ENCODE measurements at places on chromosomes 16 and 17.

GRCh38 chr17:28472871-28473497 lies 460 bp upstream of the SLC13A2 start:
- DNase-seq, result no peak

- peak; percentile 22 for DNase-seq
Observed at GRCh38 chr16:17335826-17336529, 134.8 kb downstream of the XYLT1 start.

DNA sequence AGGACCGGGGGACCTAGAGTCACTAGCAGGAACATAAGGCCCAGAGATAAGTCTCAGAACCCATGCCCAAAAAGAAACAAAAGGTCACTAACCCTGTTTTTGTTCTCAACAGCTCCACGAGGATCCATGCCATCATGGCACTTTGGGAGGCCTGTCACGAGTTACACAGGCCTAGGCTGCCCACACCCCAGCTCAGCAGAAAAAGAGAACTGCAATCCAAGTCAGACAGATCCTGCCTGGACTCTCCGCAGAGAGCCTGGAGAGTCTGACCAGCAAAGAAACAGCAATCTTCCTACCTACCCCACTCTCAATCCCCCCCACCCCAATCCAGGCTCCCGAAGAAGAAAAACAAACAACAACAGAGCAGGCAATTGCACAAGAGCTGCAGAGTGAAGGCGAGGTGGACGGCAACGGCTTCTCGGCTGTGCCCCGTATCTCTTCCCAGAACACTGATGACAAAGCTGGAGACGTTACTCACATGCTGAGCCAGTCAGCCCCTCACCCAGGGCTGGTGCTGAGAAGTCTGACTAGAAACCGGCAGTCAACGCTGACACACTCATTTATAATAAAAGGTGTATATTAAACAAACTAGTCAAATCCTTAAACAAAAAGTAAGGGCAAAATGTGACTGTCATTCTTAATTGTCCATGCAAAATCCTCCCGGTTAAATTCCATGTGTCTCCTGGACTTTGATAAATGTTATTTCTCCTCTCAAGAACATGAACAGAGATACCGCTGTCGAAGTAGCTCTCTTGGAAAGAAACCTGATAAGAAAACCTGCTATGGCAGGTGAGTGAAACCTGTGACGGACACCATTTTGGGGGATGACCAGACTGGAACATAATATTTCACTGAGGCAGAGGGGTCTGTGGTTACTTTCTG lies 89.3 kb downstream of the SMG6 start:
- DNase-seq, result no peak

DNA sequence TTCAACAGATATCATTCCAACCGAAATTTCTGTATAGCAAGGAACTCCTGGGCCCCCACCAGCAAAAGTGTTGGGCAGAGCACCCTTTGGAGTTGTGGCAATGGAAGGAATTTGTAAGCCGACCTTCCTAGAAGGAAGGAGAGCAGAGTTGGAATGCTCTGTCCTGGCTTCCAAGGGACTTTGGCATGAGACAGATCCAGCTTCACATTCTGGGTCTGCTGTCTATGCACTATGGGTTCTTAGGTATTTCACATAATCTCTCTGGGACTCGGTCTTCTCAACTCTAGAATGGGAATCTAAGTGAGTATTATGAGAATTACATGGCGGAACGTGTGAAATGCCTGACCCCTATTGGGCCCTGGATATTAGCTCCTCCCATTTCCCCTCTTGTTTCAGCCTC lies 63.2 kb upstream of the MARCHF10 start:
- DNase-seq, result no peak

- no peak for DNase-seq
Observed at GRCh38 chr16:14175086-14175485, 104.0 kb downstream of the MRTFB start.

DNA sequence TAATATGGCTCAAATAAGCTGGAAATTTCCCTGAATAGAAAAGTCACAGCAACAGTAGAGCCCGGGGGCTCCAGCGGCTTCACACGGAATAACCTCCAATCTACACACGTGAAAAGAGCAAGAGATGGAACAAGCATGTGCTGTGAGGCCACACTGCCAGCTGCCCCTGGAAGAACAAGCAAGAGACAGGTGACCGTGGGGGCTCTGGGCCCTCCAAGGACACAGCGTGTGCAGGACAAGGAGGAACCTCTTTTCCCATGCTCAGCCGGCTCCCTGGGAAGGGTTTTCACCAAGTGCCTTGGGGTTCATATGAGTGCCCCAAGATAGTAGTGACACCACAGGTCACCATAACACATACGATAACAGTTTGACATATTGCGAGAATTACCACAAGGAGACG lies 110.2 kb upstream of the ZNF750 start:
- no peak for DNase-seq

GRCh38 chr17:57636985-57637665 lies 108.0 kb downstream of the CCDC182 start:
- no peak for DNase-seq

DNA sequence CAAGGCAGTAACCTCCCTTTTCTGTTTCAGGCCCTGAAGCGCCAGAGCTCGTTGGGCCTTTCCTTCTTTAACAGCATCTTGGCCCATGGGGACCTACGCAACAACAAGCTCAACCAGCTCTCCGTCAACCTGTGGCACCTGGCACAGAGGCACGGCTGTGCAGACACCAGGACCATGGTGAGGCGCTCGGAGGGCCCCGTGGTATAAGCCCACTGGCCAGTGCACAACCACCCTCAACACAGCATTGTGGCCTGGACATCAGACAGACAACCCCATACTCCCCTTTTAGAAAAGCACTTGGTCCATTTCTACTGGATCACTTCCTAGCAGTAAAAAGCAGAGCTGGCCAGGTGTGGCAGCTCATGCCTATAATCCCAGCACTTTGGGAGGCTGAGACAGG lies 18.6 kb downstream of the KNOP1 start:
- DNase-seq, result no peak

GRCh38 chr17:69142175-69142802 lies 594 bp upstream of the ABCA6 start:
- no peak for DNase-seq

DNA sequence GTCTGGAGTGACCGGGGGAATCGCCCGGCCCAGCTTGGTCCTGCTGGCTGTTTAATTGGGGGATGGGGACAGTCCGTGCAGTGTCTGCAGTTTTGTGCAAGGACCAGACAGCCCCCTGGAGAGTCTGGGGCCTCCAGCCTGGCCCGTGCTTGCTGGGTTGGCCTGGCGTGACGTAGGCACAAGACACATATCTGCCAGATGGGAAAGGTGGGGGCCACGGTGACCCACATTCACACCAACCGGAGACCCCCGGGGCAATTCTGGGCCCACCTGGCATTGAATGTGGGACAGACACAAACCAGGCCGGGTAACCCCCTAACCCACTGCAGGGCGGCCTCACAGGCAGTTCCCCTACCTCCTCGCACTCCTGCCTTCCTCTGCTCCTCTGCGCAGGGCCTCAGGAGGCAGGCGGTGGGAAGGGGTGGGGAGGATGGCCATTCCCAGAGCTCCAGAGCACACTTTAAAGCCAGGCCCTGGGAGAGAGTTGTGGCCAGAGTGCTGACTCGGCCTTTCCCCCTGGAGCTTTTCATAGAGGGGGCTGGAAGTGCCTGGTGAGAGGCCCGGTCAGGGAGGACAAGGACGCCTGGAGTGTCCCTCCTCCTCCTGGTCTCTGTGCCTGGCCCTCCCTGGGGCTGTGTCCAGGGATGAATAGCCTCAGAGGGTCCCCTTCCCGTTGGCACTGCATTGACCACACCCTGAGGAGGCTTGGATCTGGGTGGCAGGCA lies 1.5 kb downstream of the MRC2 start:
- no peak for DNase-seq

DNA sequence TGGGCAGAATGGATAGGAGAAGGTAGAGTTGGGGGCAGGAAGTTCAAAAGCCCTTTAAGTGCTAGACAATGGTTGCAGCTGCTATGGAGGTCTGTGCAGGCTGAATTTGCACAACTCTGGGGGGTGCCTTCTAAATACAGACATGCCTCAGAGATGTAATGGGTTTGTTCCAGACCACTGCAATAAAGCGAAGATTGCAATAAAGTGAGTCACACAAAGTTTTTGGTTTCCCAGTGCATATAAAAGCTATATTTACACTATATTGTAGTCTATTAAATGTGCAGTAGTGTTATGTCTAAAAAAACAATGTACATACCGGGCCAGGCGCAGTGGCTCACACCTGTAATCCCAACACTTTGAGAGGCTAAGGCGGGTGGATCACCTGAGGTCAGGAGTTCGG lies 60.5 kb upstream of the MYOCD start:
- no peak for DNase-seq

DNA sequence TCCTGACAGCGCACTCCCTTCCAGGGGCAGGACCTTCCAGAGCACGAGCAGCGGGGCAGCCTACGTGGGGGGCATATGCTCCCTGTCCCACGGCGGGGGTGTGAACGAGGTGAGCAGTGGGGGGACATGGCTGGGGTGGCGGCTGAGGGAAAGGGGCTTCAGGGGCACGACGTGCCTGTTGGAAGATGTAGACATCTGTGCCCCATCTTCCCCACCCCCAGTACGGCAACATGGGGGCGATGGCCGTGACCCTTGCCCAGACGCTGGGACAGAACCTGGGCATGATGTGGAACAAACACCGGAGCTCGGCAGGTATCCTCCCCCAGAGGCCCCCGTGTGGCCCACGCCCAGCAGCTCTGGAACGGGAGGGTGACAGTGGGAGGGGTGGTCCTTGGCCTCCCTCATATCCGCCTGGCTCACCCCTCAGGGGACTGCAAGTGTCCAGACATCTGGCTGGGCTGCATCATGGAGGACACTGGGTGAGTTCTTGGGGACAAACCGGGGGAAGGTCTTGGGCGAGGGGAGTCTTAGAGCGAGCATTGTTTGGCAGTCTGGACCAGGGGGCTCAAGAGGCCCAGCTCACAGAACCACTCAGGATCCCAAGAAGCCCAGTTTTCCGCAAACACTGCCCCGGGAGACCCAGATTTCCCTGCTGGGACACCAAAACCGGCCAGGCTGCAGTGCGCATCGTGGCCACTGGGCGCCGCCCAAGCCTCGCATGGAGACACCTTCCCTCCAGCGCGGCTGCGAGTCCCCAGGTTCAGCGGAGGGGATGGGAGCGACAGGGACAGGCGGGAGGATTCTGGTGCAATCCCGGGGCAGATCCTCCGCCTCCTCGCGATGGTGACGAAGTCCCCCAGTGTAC lies 15.7 kb downstream of the ADAM11 start:
- DNase-seq, result peak; percentile 77

DNA sequence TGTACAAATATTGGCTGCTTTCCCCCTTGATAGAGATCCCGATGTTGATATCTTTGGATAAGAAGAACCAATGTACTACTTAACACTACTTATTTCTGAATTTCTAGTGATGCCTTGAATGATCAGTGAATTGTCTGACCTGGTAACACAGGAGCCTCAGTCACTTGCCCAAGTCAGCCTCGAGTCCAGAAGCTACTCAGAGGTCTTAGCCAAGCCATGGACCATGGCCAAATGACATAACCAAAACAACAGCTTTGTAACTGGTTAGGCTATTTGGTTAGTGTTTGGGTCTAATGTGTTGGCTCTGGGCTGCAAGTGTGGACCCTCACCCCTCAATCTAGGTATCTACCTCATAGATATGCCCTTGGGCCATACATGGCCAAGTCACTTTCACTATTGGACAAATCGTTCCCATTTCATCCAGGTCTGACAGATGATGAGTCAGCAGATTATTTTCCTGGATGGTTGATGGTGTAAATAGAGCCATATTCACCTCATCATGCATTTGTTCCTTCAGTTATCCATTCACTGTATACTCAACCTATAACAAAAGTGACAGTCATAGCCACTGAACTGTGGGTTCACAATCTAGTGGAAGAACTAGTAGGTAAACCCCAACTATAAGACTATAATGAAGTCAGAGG lies 3.5 kb downstream of the RBFOX1 start:
- no peak for DNase-seq

- no peak for DNase-seq
Observed at GRCh38 chr16:68645494-68646388, 631 bp downstream of the CDH3 start.

Data from NCI-H1092 treated with DMSO at 0.1 percent for 48 hours (cell line).